Activated naive CD4-positive, alpha-beta T cell treated with anti-CD3 and anti-CD28 coated beads for 36 hours (primary cell): ENCODE measurements at places on chromosomes 16 and 17. TPM values are rescaled to one million over a fixed set of nuclear protein-coding genes. Genes with fewer than 3 reads are reported as not detected.
A peak's percentile ranks its signal among the peaks of the same experiment; 100 is the strongest.

GRCh38 chr16:51896013-51896412, 650.9 kb downstream of the TOX3 start:
- DNase-seq: no peak

DNA sequence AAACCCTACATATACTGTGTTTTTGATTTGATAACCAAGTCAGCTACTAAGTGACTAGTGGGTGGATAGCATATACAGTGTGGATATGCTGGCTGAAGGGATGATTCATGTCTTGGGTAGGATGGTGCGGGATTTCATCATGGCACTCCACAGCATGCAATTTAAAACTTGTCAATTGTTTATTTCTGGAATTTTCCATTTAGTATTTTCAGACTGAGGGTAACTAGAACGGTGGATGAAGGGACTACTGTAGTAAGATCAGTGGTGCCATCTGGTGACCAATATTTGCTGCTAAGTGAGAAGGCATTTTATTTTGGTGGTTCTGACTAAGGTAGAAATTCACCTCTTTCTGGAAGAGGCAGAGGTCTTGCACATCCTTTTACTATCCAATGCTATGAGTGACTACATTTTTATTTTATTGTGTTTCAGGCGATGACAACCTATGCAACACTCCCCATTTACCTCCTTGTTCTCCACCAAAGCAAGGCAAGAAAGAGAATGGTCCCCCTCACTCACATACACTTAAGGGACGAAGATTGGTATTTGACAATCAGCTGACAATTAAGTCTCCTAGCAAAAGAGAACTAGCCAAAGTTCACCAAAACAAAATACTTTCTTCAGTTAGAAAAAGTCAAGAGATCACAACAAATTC, 3.1 kb downstream of the CDC6 start:
- DNase-seq: peak; percentile 63

DNA sequence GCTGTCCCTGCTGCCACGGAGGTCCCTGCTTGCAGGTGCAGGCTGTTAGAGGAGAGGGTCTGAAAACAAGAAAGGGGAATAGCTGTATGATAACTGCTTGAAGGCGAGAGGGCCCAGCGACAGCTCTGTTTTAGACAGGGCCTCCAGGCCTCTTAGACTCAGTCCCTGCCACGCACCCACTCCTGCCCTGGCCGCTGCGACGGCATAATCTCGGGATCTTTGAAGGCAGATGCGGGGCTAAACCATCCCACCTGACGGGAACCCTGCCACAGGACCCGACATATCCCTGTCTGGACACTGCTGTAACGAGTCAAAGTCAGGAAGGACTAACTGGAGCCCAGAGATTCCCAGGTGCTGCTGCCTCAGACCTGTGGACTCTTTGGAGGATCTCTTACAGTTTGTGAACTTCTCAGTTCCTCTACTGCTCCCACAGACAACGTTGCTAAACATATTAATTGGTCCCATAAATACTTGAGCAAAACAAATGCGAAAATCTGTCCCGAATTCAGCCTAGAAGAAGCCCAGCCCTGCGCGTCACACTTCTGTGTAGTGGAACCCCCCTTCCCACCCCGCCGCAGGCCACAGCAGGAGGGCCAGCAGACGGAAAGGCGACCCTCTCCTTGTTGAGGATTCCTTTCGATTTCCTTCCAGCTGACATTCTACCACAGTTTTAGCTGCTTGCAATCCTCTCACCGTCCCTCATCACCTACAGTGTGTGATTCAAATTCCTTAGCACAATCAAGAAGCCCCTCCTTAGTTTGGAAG, 998 bp upstream of the TMEM11 start:
- DNase-seq: peak; percentile 33

- DNase-seq: no peak
Measured at GRCh38 chr17:36673637-36674277, 72.4 kb downstream of the MRM1 start.

KRTAP3-1 gene
- total RNA-seq: not detected

- DNase-seq: no peak
Measured at GRCh38 chr17:78557598-78558039, 19.6 kb downstream of the DNAH17 start.

DNA sequence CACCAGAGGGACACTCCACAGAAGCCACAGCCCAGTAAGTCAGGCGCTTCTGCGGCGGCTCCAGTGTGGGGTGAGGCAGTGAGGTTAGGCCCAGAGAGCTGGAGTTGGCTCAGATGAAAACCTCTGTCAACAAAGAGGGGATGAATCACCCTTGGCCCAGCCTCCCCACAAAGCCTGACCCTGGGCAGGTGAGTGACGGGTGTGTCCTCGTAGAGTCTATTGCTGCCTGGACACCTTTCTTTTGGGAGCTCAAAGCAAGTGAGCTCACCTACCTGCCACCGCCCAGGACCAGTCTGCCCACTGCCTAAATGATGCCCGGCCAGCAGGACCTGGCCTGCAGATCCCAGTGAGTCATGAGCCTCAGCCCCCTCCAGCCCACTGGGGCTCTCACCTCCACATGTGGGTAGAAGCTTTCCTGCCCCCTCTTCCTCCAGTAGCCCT, 24.9 kb upstream of the DBNDD1 start:
- DNase-seq: no peak

DNA sequence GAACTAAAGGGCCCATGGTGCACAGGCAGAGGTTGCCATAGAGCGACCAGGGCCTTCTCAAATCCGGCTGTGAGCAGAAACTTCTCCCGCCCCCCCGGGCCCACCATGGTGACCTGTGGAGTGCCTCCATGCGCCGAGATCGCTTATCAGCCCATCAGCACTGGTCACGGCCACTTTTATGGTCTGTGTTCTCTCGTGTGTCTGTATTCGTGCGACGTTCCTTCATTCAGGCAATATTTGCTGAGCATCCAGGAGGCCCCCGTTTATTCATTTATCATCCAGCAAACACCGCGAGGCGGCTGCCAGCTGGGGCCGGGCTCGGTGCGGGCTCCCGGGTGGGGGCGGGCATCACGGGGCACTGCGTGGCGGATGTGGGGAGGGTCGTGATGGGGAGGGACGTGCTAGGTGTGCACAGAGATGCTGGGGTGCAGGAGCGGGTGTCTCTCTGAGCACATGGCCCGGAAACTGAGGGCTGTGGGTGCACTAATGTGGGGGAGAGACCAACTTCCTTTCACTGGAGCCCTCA, 88.0 kb upstream of the CBX4 start:
- DNase-seq: no peak

DNA sequence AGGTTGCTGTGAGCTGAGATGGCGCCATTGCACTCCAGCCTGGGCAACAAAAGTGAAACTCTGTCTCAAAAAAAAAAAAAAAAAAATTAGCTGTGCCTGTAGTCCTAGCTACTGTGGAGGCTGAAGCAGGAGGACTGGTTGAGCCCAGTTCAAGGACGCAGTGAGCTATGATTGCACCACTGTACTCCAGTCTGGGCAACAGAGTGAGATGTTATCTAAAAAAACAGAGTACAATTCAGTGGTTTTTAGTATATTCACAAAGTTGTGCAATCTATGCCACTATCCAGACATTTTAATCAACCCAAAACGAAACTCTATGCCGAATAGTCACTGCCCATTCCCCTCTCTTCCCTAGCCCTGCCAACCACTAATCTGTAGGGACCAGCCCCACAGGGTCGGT, 25.1 kb downstream of the C16orf54 start:
- DNase-seq: no peak

GRCh38 chr17:27577884-27578717, 52.9 kb upstream of the LGALS9 start:
- DNase-seq: no peak

ARL5C gene
- not detected for total RNA-seq

GRCh38 chr17:82003411-82004381, 19.0 kb downstream of the CENPX start:
- no peak for DNase-seq

CDH3 gene
- total RNA-seq: 23.3 TPM

DNA sequence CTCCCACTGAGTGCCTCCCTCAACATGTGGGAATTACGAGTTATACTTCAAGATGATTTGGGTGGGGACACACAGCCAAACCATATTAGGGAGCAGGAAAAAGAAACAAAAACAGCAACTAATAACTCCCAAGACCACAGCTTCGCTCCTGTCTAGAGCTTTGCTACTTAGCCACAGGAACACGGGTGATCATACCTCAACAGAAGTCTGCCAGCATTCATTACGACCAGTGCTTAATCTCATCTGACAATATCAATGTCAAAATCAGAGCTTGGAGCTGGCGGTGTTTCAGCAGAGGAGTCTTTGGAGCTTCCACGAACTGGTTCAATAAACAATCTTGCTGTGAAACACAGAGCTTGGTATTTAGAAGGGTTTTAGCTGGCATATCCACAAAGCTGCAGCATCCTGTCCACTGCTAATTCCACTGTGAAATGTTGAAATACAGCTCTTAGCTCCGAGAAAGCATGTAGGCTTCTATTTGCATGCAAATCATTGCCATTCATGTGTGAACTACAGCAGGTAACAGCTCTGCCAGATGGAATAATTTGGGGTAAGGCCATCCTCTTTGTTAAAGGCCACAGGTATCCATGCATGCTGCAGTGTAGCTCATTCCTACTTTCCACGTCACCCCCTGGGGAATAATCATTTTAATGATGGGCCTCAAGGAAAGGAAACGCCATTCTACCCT, 128.4 kb upstream of the GOT2 start:
- DNase-seq: no peak

GRCh38 chr16:64012166-64012565, 1109.7 kb downstream of the CDH11 start:
- no peak for DNase-seq

GRCh38 chr17:80063830-80064585, 27.6 kb downstream of the CCDC40 start:
- DNase-seq: no peak

PRAC1 gene
- total RNA-seq: not detected

KCNAB3 gene
- 2.2 TPM for total RNA-seq

LDHD gene
- 0.42 TPM for total RNA-seq

KIAA0513 gene
- total RNA-seq: 9.7 TPM

SNX20 gene
- total RNA-seq: 30.3 TPM

GRCh38 chr16:57764341-57765159, 29.0 kb downstream of the KATNB1 start:
- DNase-seq: peak; percentile 16

DNA sequence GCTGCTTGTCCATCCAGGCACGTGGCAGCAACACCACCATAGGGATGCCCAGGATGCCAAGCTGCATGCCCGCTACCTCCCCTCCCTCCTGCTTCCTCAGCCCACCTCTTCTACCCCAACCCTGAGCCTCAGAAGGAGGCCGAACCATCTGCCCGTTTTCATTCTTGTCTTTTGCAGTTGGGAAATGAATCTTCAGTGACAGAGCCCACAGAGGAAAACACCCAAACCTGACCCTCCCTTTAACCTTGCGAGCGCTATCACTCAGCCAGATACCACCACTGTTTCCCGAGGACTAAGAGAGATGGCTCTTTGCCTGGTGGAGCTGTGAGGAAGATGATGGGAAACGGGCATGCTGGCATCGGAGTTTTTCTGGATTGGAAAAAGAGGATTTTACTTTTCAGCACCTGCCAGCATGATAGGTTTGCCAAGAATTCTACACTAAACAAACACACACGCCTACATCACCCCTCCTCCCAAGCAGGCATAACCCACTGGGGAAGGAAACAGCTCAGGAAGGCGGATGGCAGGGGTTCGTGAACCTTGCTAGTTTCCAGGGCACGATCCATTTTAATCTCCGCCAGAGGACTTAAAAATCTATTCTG, 457.4 kb downstream of the SLC39A11 start:
- DNase-seq: peak; percentile 6

DNA sequence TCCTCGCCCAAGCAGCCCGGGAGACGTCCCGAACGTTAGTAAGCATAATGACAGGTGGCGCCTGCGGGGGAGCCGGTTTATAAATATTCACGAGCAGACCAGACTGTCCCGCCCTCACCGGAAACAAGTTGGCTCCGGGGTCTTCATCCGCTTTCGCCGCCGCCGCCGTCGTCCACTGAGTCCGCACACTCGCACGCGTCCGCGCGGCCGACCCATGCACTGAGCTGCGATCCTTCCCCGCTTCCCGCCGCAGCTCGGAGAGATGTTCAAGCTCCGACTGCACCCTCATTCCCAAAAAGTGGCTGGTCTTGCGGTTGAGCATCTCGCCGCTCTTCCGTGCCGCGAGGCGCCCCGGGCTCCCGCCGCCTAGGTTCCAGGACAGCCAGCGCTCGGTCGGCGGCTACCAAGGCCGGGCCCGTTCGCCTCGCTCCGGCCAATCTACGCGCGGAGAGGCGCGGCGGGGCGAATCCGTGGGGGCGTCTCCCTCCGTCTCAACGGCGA, 385 bp downstream of the CFAP119 start:
- peak; percentile 43 for DNase-seq

- DNase-seq: no peak
Measured at GRCh38 chr17:59485946-59486345, 79.5 kb upstream of the DHX40 start.

DNA sequence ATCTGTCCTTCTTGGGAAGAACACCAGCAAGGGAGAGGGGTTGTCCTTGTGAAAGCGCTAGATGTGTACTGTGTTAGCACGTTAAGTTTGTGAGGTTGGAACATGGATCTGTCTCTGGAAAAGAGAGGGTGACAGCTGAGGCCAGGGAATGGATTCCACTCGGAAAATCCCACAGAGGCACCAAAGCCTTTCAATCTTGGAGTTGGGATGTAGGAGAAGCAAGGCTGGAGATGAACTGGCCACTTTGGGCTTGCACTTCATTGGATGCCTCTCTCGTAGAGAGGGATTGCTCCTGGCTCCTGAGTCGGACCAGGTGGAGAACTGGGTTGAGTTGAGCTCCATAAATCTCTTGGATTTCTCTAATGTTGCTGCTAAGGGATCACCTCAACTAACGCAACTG, 67.2 kb downstream of the CCDC182 start:
- no peak for DNase-seq

KRT9 gene
- not detected for total RNA-seq

- no peak for DNase-seq
Measured at GRCh38 chr16:9549487-9549886, 458.0 kb downstream of the HAPSTR1 start.

DNA sequence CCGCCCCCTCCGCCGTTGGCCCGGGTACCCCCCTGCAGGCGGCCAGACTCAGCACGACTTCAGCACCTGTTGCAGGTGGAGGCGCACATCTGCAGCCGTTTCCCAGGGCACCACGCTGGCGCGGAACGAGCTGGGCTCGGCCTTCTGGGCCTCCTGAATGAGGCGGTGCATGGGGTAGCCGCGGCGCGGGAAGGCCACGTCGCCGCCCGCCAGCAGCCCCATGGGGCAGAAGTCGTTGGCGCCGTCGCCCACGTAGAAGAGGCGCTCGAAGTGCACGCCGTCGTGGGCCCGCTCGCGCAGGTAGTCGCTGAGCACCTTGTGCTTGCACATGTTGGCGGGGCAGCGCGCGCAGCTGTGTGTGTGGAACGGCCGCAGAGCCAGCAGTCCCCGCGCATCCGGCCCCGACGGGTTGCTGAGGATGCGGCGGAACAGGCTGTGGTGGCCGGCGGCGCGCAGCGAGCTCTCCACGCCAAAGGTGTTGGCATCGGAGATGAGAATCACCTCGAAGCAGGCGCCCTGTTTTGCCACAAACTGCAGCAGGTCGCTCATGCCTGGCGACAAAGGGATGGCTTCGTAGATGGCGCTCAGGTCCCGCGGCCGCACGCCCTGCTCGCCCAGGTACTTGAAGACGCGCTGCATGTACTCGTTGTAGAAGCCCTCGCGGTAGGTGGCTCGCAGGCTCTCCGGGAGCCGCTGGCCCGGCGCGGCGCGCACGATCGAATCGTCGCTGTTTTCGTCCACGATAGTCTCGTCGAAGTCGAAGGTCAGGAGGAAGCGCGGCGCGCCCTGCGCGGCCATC, 6.2 kb downstream of the PHOSPHO1 start:
- DNase-seq: peak; percentile 60

SLC38A8 gene
- not detected for total RNA-seq
